DMS79 treated with DMSO at 0.1 percent for 48 hours (cell line): ENCODE measurements at places on chromosomes 6 and 20.

- no peak for DNase-seq
Observed at GRCh38 chr6:68635412-68635705, 277 bp downstream of the ADGRB3 start.

DNA sequence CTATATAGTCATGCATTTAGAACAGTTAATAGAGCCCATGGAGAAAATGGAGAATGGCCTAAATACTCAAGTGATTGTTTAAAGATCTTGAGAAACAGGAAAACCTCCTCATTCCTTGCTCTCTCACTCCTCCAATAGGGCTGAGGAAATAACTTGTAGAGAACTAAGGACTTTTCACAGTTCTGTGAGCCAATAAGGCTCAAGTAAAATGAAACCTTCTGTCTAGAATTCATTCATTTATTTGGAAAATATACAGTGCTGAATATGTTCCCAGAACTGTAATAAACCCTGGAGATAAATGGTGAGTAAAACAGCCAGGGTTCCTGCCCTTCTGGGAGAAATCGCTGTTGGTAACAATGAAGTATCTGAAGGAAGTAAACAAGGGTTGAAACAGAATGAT is 35.3 kb downstream of the ELOVL2 start:
- no peak for DNase-seq

GRCh38 chr20:37230200-37230599 is 31.4 kb downstream of the GHRH start:
- no peak for DNase-seq

GRCh38 chr20:5215672-5216304 is 89.0 kb downstream of the CDS2 start:
- no peak for DNase-seq

GRCh38 chr20:37378785-37379598 is 33.1 kb downstream of the SRC start:
- DNase-seq: no peak

GRCh38 chr6:39829331-39829730 is 37.2 kb downstream of the DAAM2 start:
- no peak for DNase-seq

DNA sequence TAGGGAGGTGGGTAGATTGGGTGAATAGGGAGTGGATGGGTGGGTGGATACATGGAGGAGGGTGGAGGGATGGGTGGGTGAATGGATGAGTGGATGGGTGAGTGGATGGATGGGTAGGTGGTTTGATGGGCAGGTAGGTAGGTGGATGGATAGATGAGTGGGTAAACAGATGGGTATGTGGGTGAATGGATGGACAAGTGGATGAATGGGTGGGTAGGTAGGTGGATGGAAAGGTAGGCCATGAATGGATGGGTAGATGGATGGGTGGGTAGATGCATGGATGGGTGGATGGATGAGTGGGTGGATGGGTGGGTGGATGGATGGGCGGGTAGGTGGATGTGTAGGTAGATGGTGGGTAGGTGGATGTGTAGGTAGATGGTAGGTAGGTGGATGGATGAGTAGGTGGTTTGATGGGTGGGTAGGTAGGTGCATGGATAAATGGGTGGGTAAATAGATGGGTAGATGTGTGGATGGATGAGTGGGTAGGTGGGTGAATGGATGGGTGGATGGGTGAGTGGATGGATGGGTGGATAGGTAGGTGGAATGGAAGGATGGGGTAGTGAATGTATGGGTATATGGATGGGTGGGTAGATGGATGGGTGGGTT is 51.4 kb downstream of the NPEPL1 start:
- DNase-seq: no peak

DNA sequence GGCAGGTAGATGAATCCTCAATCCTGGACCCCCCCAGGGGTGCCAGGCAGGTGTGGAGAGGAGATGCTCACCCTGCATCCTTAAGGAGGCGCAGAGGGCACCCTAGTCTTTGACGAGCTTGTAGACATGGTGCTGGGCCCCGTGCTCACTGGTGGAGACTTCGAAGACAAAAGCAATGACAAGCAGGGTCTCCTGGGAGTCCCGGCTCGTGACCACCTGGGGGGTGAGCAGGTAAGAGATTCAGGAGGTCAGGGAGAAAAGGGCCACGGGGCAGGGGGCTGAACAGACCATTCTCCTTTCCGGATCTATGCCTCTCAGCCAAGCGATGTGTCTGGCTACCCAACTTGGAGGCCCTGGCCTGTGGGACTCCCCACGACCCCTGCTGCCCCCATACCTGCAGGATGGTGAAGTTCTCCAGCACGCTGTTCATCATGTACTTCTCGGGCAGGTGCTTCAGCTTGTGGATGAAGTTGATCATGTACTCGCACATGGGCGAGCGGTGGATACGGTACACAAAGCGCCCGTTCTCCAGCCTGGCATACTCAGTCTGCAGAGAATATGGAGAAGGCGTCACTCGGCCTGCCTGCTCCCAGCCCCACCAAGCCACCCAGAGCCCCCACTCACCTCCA is 6.9 kb downstream of the RPL10A start:
- no peak for DNase-seq

DNA sequence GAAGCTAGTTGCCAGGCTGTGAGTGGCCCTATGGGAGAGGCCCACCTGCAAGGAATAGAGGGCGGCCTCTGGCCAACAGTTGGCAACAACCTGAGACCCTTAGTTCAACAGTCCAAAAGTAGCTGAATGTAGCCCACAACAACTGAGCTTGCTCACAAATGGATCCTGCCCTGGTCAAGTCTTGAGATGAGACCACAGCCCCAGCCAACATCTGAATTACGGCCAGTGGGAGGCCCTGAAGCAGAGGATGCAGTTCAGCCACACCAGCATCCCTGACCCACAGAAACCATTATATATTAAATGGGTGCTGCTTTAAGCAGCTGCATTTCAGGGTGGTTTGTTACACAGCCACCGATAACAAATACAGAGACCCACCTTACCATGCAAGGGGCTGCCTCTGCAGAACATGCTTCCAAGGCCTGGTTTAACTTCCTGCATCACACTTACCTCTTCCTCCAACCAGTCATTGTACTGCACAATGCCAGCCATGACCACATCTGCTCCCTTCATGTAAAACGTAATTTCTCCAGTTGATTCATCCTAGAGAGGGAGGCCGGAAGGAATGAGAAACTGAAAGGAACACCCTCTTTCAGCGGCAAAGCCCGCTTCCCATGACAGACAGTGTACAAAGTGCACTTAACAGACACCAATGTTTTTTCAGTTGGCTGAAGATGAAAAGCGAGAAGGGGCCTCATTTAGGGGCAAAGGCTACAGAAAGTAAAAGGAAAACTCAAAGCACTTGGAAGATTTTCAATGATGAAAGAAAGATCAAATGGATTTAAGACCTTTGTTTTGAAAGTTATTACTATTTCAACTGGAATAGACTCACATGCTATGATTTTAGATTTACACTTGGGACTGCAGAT is 86.2 kb upstream of the NFATC2 start:
- no peak for DNase-seq

DNA sequence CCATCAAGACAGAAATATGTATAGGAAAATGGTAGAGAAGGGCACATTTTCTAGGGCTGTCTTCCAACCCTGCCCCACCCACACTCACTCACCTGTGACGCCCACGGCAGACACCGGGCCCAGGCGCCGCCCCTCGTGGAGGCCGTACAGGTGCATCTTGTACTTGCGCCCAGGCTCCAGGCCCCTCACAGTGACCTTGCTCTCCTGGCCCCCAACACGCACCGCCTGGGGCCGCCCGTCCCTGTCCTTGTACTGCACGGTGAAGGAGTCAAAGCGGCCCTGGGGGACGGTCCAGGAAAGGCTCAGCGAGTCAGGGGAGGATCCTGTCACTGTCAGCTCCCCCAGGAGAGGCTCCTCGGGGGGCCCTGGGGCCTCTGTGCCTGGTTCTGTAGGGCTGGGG is 19.8 kb downstream of the CYP21A2 start:
- no peak for DNase-seq

DNA sequence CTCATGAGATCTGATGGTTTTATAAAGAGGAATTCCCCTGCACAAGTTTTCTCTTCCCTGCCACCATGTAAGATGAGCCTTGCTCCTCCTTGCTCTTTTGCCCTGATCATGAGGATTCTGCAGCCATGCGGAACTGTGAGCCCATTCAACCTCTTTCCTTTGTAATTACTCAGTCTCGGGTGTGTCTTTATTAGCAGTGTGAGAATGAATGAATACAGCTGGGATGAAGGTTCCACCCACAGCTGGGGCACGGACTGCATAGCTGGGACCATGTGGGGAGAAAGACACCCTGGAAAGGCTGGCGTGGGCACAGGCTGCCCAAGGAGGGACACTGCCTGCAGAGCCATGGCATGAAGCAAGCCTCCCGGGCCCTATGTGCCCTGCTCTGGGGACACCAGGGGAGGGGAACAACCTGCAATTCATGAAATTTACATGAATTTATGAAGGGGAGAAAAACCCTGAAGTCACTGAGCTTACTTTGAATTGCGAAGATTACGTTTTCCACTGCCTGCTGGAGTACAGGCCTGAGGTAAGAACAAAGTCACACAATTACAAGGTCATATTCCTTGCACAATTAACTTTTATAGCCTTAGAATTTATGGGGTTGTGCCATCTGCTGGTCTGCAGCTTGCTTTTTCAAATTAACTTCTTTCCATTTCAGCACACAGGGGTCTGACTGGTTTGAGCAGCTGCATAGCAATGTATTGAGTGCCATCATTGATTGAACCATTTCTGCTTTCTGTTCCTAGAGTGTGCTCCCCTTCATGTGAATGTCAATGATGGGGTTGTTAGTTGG is 46.2 kb downstream of the SLC22A1 start:
- DNase-seq: peak; percentile 26

DNA sequence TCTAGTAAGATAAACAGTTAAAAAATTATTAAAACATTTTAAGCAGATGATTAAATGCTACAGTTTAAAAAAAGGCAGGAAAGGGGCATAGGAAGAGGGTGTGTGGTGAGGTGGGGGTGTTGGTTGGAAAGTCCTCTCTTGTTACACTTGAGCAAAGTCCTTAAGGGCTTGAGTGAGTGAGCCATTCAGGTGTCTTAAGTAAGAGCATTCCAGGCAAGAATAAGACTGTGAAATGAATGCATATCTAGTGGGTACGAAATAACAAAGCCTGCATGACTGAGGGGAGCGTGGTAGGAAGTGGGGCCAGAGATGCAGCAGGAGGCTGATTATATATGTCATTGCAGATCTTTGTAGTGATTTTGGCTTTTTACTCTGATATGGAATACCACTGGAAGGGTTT is 5.1 kb downstream of the CDKAL1 start:
- DNase-seq: peak; percentile 68

DNA sequence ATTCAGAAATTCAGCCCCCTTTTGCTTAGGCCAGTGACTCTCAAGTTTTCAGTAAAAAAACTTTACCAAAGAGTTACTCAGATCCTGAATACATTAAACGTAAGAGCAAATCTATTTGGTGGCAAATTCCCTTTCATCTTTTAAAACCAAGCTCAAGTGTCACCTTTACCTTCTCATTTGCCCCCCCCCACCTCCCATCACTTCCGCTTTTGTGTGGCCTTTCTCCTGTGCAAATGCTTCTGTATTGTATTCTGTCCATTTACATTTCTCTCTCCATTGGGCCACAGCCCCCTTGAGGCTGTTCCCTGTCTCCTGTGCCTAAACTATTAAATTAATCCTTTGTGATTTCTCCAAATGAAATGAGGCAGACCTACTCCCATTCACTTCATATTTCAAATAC is 1.9 kb downstream of the NOL7 start:
- DNase-seq: no peak

GRCh38 chr20:51955756-51956155 is 153.4 kb upstream of the SALL4 start:
- DNase-seq: no peak

DNA sequence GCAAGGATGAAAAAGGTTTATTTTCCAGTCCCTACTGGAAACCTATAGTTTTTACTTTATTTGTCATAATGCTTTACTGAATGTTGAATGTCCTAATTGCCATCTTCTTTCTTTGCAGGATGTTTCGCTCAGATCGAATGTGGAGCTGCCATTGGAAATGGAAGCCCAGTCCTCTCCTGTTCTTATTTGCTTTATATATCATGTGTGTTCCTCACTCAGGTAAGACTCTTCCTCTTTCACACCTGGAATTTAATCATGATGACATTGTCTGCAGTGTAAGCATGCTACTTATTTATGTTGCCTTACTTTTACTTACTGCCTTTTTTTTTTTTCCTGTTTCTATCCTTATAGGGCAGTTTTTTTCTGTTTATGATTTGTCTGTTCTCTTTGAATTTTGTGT is 7.6 kb downstream of the ADGRG6 start:
- DNase-seq: no peak

DNA sequence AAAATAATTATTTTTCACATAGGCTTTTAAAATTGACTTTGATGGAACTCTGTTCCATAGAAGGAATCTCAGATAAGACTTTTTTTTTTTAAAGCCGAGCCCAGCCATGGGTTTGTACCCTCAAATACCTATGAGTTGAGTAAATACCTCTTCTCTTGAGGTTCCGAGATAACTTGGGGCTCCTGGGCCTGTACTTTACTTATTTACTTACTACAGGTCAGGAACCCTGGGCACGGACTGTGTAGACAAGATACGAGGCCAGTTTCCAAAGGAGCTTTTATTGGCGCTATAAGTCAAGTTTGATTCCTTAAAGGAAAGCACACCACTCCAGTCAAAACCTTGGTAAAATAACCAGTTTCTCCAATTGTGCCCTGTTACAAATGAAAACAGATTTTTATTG is 7.5 kb downstream of the AFG1L start:
- no peak for DNase-seq

DNA sequence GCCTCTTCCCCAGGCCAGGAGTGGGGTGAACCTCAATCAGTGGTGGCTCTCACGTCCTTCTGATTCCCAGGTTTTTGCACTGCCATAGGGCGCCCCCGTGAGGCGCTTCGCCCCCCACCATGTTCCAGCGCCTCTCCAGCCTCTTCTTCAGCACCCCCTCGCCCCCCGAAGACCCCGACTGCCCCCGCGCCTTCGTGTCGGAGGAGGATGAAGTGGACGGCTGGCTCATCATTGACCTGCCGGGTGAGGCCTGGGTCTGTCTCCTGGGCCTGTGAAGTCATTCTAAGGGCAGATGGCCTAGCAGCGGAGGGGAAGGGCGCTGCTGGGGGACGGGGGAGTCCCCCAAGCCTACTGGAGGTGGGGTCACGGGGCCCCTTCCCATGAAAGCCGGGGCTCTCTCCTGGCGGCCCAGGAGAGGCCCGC is 4.5 kb downstream of the TP53INP2 start:
- DNase-seq: peak; percentile 41

DNA sequence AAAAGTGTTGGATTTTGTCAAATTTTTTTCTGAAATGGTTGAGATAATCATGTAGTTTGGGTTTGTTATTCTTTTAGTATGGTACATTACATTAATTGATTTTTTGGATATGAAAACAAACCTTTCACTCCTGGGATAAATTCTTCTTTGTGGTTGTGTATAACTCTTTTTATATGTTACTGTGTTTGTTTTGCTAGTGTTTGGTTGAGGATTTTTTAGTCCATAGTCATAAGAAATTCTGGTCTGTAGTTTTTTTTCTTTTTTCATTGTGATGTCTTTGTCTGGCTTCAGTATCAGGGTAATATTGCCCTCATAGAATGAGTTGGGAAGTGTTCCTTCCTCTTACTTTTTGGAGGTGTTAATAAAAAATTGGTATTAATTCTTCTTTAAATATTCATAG is 122.2 kb upstream of the ATXN1 start:
- no peak for DNase-seq

GRCh38 chr6:161508341-161508740 is 234.5 kb upstream of the AGPAT4 start:
- no peak for DNase-seq

- DNase-seq: no peak
Observed at GRCh38 chr6:18016698-18017097, 29.3 kb upstream of the KIF13A start.

- no peak for DNase-seq
Observed at GRCh38 chr6:126807876-126808275, 310.6 kb upstream of the RSPO3 start.
